LNCaP clone FGC (cell line): ENCODE measurements at places on chromosomes 1 and 21.
A peak's percentile ranks its signal among the peaks of the same experiment; 100 is the strongest.

GRCh38 chr1:153573351-153573750 is 7.7 kb upstream of the S100A2 start:
- DNase-seq, result no peak

- DNase-seq, result no peak
These were observed 3.8 kb downstream of the F13B start for GRCh38 chr1:197063212-197063611.

DNA sequence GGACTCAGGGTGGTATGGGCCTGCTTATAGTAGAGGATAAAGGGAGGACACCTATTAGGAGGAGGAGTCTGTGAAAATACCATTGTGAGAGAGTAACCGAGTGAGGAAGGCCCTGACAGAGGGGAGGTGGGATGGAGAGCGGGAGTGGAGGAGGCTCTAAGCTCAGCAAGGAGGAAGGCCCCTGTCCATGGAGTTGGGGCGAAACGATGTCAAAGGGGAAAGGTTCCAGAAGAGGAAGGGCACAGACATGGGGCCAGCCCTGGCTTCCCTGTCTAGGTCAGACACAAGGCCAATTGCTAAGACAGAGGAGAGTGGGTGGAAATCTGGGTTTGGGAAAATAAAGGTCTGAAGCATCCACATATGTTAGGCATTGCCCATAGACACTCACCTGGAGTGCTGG is 44.2 kb downstream of the ELK4 start:
- no peak for DNase-seq

GRCh38 chr21:23639721-23640120 is 1967.6 kb downstream of the MRPL39 start:
- DNase-seq, result no peak

DNA sequence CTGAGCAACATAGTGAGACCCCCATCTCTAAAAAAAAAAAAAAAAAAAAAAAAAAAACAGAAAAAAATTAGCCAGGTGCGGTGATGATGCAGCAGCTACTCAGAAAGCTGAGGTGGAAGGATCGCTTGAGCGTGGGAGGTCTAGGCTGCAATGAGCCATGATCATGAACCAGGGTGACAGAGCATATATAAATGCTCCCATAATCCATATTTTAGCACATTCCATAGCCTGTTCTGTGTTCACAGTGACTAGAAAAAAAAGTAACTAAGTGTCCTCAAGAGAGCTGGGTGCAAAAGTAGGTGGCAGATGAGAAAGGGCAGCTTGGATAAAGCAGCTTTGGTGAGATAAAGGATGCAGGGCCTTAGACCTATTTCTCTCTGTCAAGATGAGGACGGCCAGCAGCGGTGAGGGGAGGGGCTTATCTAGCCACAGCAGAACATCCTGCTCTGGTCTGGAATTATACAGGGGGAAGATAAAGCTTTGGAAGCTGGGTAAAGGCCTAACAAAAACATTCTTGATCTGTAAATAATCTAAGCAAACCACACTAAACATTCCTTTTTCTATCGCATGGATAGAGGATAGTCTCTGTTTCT is 205.3 kb downstream of the DAB1 start:
- DNase-seq, result no peak

DNA sequence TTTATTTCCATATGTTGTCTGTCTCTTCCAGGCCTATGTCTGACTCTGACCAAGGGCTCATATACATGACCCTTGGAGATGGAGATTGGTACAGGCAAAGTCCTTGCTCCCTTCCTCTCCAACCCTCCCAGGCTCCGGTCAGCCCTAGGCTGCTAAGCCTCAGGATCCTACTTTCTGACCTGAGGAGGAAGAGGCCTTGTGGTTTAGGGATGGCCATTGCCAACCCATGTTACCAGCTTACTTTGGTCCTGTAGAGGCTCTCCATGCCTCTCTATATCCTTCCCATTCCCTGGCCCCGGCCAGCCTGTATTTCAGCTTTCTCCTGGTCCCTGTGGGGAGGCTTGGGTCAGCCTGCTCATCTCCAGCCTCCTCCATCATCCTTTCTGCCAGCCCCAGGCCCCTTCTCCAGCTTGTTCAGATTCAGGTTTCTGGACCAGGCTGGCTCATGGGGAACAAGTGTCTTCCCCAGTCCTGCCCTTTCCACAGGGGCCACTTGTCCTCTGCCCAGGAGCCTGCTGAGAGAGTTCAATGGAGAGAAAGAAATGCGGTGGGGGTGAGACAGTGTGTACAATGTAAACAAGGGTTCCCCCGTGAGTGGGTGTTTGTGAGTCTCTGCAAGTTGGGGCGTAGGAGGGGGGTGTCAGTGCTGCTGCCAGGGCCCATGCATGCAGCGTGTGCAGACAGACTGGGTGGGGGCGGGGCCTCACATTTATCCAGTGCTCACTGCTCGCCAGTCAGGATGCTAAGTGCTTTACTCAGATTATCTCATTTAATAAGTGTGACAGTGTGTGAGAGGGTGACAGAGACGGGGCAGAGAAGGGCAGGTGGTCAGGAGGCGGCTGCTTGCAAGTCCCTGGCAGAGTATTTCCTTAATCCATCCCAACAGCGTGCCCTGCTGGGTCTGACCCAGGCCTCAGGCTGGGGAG is 31.3 kb upstream of the FOXO6 start:
- no peak for DNase-seq

DNA sequence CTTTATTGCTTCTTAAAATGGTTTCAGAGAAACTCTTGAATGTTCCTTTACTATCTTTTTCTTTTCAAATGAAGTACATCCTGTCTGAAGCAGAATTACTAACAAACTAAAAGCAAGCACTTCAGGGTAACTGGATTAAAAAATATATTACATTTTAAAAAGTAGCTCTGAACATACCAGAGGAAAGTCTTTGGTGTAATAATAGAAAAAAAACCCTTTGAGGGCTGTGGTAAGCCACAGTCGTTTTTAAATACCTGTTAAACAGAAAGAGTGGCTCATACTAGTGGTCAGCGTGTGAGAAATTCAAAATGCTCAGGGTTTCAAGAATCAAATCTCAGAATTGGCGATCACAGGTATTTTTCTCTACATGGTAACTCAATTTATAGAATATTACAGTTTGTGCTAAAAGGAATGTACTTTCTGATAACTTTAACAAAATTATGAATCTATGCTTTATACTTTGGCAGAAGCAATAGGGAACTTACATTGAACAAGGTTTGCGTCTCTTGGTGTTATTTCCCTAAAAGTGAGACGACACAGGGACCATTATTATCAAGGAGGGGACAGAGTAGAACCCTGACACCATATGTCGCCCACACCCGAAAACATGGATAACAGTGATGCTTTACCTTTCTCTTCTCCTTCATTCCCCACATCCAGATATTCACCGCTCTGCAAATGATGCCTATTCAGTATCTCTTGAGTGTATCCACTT is 97.0 kb upstream of the DPH5 start:
- no peak for DNase-seq

DNA sequence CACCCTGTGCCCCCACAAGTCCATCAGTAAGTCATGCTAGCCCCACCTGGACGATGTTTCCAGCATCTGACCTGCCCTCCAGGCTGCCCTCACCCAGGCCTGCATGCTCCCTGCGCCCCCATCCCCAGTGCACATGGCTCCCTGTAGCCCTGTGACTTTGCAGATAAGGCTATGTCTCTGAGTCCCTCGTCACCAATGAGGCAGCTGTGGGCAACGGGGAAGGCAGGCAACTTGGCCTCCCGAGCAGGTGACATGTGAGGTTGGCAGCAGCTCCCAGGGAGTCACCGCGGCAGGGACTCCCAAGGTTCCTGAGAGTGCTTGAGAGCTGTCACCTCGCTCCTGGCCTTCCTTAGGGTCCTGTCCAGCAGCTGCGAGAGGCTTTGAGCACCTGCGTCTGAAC is 32.4 kb upstream of the AGPAT3 start:
- DNase-seq, result no peak

GRCh38 chr1:56331207-56331891 is 248.0 kb downstream of the PLPP3 start:
- no peak for DNase-seq

GRCh38 chr21:44558695-44559094 is at the start of gene KRTAP10-3:
TSS of gene KRTAP10-3 (minus strand) at chr21:44558795. CDS start at chr21:44558715, 80 bp downstream.
- DNase-seq, result no peak

DNA sequence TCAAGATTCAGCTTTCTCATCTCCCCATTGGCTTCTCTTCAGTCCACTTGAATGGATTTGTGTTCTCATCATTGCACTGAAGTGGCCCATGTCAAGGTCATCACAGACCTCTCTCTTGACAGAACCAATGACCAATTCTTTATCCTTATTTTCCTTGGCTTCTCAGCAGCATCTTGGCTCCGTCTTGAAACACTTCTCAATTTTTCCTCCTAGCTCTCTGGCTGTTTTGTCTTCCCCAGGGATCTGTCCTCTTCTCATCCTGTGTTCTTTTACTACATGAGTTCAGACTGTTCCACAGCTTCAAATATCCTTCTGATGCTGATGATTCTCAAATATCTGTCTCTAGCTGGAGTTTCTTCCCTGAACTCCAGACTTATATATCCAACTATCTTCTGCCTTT is 78.6 kb downstream of the COLGALT2 start:
- DNase-seq, result no peak

DNA sequence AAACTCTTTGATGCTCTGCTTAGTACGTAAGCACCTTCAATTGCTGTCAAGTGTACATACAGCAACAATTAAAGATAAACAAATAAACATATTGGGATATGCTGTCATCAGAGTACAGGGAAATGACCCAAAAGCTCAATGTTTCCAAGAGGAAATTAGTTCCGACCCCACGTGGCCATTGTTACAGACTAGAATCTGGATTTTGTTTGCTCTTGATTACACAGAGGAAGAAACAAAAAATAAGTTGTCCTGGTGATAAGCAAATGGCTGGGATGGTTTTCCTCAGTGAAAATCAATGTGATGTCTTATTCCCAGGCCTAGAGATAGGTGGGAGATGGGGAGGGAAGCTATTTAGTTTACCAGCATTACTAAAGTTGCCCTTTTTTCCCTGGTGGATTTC is 113.0 kb upstream of the UBE2U start:
- no peak for DNase-seq

- no peak for DNase-seq
These were observed 35.6 kb upstream of the PCBP3 start for GRCh38 chr21:45607909-45608295.

- DNase-seq, result no peak
These were observed 11.2 kb upstream of the FMOD start for GRCh38 chr1:203361945-203362719.

DNA sequence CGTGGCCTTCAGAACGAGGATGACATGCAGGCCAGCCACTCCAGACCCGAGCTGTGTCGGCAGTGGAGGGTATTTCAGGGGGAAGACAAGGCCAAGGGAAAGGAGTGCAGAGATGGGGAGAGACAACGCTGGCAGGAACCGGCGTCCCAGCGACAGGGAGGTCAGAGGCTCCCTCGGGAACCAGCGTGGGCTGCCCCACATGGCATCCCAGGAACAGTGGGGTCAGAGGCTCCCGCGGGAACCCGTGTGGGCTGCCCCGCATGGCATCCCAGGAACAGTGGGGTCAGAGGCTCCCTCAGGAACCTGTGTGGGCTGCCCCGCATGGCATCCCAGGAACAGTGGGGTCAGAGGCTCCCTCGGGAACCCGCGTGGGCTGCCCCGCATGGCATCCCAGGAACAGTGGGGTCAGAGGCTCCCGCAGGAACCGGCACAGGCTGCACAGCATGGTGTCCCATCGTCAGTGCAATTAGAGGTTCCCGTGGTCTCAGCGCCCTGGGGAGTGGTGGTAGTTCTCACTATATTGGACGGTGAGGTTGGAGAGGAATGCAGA is 43.0 kb downstream of the SLC19A1 start:
- DNase-seq, result no peak

- DNase-seq, result peak; percentile 86
These were observed 401.5 kb downstream of the DSCAM start for GRCh38 chr21:40445349-40445921.

- DNase-seq, result no peak
These were observed 140.1 kb upstream of the NFIA start for GRCh38 chr1:60942291-60942690.

DNA sequence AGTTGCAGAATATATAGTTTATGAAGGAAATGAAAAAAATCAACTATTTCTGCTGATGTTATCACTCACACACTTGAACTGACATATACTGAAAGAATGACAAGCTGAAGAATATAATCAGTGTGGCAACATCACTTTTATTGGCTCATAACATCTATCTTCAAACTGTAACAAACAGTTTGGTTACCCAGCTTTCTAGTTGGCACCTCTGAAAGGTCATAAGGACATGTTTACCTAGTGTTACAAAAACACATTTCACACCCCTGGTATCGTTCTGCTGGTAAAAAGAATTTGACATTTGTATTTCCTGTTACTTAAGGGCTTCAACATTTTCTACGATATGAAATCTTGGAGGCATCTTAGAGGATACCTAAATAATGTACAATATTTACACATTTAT is 1267.0 kb upstream of the NCAM2 start:
- no peak for DNase-seq

DNA sequence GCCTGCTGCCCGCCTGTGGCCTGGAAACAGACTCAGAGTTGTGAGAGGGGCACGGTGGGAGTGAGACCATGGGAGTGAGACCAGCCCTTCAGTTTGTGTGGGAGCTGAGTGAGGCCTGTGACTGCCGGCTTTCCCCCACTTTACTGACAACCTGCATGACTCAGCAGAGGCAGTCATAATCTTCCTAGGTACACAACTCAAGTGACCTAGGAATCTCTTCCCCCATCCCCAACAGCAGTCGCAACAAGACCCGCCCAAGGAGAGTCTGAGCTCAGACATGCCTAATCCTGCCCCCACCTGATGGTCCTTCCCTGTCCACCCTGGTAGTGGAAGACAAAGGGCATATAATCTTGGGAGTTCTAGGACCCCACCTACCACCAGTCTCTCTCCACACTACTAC is 44.2 kb downstream of the KLHL20 start:
- no peak for DNase-seq

- no peak for DNase-seq
These were observed 79.0 kb upstream of the CAPZB start for GRCh38 chr1:19564366-19564765.

GRCh38 chr21:35475762-35476161 is 426.7 kb upstream of the RUNX1 start:
- no peak for DNase-seq

DNA sequence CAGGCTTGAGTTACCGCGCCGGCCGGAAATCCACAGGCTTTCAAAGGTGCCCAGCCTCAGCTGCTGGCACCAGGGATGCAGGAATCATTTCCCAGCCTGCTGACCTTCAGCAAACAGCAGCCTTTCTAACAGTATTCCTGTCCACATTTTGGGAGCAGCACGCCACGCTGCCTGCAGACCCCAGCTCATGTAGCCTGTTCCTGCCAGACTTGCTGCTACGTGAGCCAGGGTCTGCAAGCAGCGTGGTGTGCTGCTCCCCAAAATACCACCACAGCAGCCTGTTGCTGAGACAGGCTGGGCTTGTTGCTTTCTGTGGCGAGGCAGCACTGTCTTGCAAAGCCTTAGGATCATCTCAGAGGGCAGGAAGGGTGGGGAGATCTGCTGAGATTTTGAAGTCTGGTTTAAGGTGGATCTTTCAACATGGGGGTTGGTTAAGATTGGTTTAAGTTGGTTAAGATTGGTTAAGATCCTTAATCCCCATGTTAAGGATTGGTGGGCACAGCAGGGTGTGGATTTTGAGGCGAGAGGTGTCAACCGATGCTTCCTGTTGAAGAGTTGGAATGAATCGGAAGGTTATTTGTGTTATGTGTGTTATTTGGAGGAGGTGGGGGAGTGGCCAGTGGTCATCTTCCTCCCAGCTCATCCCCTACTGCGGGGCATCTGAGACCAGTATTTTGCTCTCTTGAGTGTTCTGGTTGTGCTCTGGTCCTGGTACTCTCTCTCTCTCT is 12.9 kb downstream of the FAAH start:
- DNase-seq, result no peak
